Endothelial cell of umbilical vein (primary cell): ENCODE measurements at places on chromosomes 5 and 9. TPM values are rescaled to one million over a fixed set of nuclear protein-coding genes. Genes with fewer than 3 reads are reported as not detected.

DNA sequence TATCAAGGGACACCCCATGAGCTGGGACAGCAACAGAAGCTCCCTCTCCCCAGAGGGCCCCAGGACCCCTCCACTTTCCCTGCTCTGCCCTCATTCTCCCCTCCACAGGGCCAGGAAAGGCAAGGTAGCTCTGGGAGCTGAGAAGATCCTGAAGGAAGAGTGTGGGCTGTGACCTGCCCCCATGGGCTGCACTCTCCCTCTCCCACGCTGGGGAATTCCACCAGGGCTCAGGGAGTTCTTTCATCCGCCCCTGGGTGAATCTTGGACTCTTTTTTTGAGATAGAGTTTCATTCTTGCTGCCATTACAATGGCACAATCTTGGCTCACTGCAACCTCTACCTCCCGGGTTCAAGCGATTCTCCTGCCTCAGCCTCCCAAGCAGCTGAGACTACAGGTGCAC is 73.8 kb downstream of the C9orf50 start:
- DNase-seq, result no peak
- no peak overlapping the region for H3K27ac ChIP-seq
- H3K4me3 ChIP-seq, result no peak overlapping the region

DNA sequence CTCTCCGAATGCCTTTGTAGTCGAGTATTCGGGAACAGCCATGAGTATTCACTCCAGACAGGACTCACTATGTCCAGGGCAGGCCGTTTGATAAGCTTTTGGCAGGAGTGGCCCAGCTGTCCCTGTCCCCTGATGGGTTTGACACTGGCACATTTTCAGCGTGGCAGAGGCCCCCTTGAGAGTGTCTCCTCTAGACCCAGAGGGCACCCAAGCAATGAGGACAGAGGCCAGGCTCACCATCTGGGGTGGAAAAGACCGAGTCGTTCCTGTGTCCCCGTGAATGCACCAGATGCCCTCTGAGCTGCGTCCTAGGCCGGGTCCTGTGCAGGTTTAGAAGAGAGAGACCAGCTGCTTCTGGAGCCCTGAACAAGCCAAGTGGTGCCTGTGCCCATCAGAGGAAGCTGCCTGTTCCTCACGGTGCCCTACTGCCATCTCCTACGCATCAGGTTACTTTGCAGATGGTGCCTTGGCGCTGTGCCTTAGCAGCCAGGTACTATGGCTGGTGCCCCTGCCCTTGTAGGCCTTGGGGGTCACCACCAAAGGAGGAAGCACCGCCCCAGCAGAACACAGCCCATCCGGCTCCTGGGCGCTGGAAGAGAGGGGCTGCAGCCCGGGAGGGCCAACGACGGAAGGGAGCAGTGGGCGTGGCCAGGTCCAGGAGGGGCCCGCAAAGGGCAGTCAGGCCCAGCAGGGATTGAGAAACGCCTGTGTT is 42.4 kb downstream of the LRSAM1 start:
- peaks cover 4% of the 10 kb centered on the region for H3K4me1 ChIP-seq
- peaks cover 4% of the 10 kb centered on the region for H3K36me3 ChIP-seq
- no peaks in the 10 kb centered on the region for H3K27me3 ChIP-seq
- DNase-seq, result no peak
- H3K4me3 ChIP-seq, result no peak overlapping the region
- H3K27ac ChIP-seq, result no peak overlapping the region

GRCh38 chr5:135112008-135112725 is 78.1 kb upstream of the PITX1 start:
- H3K36me3 ChIP-seq, result no peaks in the 10 kb centered on the region
- no peaks in the 10 kb centered on the region for H3K27me3 ChIP-seq
- no peak overlapping the region for H3K27ac ChIP-seq
- no peak overlapping the region for H3K4me3 ChIP-seq

DNA sequence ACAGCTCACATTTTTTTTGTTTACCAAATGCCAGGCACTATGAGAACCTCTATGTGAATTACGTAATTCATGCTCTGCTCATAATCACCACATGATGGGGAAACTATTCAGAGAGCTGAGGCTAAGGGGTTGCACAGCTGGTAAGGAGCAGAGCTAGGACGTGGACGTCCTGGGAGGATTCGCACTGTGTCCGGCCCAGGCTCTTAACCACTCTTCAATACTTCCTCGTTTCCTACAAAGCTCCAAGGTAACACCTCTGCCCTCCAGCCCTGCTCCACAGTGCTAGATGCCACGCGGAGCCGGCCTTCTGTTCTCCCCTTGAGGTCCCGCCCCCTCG is 8.7 kb downstream of the PHF19 start:
- peaks cover 13% of the 10 kb centered on the region for H3K4me1 ChIP-seq
- no peak for DNase-seq
- H3K36me3 ChIP-seq, result peaks cover 24% of the 10 kb centered on the region
- no peak overlapping the region for H3K27ac ChIP-seq
- peak overlapping the region; percentile 44 for H3K4me3 ChIP-seq

- H3K27me3 ChIP-seq, result no peaks in the 10 kb centered on the region
- peak; percentile 50 for DNase-seq
- no peak overlapping the region for H3K27ac ChIP-seq
- no peaks in the 10 kb centered on the region for H3K36me3 ChIP-seq
- peaks cover 26% of the 10 kb centered on the region for H3K4me1 ChIP-seq
Measured at GRCh38 chr9:128091144-128091543, 23.1 kb downstream of the SLC25A25 start.

- H3K4me1 ChIP-seq, result no peaks in the 10 kb centered on the region
- no peaks in the 10 kb centered on the region for H3K36me3 ChIP-seq
- no peak overlapping the region for H3K4me3 ChIP-seq
- no peaks in the 10 kb centered on the region for H3K27me3 ChIP-seq
- no peak for DNase-seq
- no peak overlapping the region for H3K27ac ChIP-seq
Measured at GRCh38 chr9:8694983-8695588, 895.5 kb upstream of the DMAC1 start.

DNA sequence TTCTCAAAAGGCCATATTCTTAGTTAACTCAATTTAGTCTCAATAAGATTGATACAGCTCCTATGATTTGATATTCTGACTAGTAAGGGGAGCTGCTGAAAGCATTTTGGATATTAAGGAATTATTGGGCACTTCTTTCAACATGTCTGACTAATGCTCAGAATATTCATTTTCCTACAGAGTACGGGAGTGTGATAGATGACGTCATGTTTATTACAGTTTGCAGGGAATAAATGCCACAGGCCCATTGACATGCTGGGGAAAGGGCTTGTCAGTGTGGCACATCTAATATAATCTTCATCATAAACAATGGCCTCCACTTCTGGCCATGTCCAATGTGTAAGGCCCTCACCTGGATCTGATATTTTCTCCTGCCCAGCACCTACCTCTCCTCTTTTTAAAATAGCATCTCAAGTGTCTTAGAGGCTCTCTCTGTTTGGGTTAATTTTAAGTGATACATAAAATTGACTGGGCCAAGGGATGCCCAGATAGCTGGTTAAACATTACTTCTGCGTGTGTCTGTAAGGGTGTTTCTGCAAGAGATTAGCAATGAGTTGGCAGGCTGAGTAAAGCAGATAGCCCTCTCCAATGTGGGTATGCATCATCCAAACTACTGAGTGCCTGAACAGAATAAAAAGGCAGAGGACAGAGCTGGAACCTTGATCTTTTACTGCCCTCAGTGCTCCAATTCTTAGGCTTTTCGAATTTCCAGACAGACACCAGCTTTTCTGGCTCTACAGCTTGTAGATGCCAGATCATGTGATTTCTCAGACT is 99.3 kb downstream of the SLC24A2 start:
- DNase-seq, result no peak
- H3K4me3 ChIP-seq, result no peak overlapping the region
- H3K36me3 ChIP-seq, result no peaks in the 10 kb centered on the region
- H3K27me3 ChIP-seq, result no peaks in the 10 kb centered on the region

DNA sequence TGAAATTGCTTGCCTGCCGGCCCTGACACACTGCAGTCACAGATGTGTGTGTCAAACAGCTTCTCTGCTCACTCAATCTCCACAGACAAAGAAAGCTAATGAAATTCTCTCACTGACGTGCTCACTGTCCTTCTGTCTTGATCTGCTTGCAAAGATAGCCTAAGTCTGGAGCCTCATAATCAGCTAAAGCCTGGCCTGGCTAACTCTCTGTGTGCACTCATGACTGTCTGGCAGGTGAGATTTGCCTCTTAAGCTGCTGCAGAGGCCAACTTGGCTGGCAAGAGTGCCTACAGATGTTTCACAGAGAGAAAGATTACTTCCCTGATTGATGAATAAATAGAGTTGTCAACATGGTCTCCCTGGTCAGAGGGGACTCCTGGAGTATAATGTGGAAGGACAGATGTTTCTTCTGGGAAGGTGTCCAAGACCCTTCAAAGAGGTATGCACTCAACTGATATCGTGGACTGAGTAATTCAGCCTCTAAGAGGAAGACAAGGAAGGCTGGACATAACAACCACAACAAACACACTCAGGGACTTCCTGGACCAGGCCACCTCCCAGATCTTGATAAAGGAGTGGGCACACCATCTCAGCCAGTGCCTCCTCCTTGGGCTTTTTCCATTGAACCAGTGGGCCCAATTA is 362.0 kb downstream of the SPOCK1 start:
- DNase-seq, result peak; percentile 42
- H3K36me3 ChIP-seq, result no peaks in the 10 kb centered on the region
- peaks cover 3% of the 10 kb centered on the region for H3K4me1 ChIP-seq
- H3K4me3 ChIP-seq, result no peak overlapping the region

GRCh38 chr9:91571036-91571435 is 147.4 kb upstream of the NFIL3 start:
- H3K27me3 ChIP-seq, result no peaks in the 10 kb centered on the region
- H3K4me3 ChIP-seq, result no peak overlapping the region
- no peak overlapping the region for H3K27ac ChIP-seq
- H3K36me3 ChIP-seq, result no peaks in the 10 kb centered on the region
- DNase-seq, result no peak

DNA sequence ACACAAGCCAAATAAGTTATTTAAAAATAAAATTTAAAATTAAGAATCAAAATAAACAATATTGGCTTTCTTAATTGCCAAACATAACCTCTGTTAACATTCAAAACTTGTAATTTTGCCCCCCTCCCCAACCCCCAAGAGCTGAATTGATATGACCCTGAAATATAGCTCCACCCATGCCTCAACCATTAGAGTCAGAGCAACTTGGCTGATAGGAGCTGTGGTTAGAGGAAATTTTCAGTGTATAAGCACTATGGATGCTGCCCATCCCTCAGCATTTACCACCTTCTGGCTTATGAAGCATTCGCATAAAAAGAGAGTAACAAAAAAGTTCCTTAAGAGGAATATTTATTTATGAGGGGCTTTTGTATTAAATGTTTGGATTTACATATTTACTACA is 6.1 kb downstream of the POC5 start:
- no peaks in the 10 kb centered on the region for H3K27me3 ChIP-seq
- no peak overlapping the region for H3K4me3 ChIP-seq
- H3K27ac ChIP-seq, result no peak overlapping the region
- DNase-seq, result no peak
- H3K4me1 ChIP-seq, result peaks cover 4% of the 10 kb centered on the region
- no peaks in the 10 kb centered on the region for H3K36me3 ChIP-seq

GRCh38 chr5:144463481-144464223 is 293.0 kb downstream of the KCTD16 start:
- no peak overlapping the region for H3K4me3 ChIP-seq
- no peak overlapping the region for H3K27ac ChIP-seq
- no peaks in the 10 kb centered on the region for H3K27me3 ChIP-seq
- DNase-seq, result no peak
- H3K4me1 ChIP-seq, result no peaks in the 10 kb centered on the region

DNA sequence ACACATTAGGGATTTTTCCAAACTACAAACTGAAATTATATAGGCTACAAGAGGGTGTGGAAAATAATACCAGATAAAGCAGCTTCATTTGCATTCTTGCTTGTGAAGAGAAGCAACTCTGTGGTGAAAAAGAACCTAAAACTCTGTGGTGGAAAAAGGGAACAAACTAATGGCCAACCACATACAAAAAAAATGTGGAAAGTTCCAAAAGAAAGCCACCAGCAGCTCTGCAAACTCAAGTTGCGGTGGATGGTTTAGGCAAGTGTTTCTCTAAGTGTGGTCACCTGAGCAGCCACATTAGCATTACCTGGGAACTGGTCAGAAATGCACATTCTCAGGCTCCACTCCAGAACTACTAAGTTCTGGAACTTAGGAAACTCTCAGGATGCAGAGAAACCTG is 586.4 kb downstream of the ACTL7B start:
- H3K27me3 ChIP-seq, result no peaks in the 10 kb centered on the region
- no peak for DNase-seq
- H3K27ac ChIP-seq, result no peak overlapping the region
- H3K4me1 ChIP-seq, result no peaks in the 10 kb centered on the region
- no peaks in the 10 kb centered on the region for H3K36me3 ChIP-seq

DNA sequence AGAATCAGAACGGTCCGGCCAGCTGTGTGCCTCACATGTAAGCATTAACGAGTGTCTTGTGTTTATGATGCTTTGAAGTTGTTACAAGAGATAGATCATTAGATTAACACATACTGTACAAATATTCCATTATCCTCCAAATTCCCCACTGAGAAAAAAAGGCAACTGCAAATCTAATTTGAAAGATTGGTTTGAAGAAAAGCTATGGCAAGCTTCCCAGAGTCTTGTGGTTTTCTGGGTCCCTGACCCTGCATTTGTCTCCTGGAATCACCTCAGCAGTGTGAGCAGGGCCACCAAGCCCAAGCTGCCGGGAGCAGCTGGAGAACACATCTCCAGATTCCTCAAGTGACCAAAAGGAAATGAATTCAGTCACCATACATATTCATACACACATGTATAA is 36.9 kb upstream of the ADAMTS16 start:
- H3K4me1 ChIP-seq, result no peaks in the 10 kb centered on the region
- H3K36me3 ChIP-seq, result no peaks in the 10 kb centered on the region
- no peaks in the 10 kb centered on the region for H3K27me3 ChIP-seq
- H3K27ac ChIP-seq, result no peak overlapping the region

- no peak for DNase-seq
- H3K27me3 ChIP-seq, result no peaks in the 10 kb centered on the region
- H3K27ac ChIP-seq, result no peak overlapping the region
- H3K4me3 ChIP-seq, result no peak overlapping the region
- peaks cover 23% of the 10 kb centered on the region for H3K4me1 ChIP-seq
Measured at GRCh38 chr9:133787754-133788025, 49.5 kb upstream of the SARDH start.

- no peaks in the 10 kb centered on the region for H3K27me3 ChIP-seq
- H3K27ac ChIP-seq, result no peak overlapping the region
- H3K4me1 ChIP-seq, result no peaks in the 10 kb centered on the region
- no peaks in the 10 kb centered on the region for H3K36me3 ChIP-seq
- no peak for DNase-seq
- H3K4me3 ChIP-seq, result no peak overlapping the region
Measured at GRCh38 chr9:116007824-116008223, 145.8 kb upstream of the PAPPA start.

DNA sequence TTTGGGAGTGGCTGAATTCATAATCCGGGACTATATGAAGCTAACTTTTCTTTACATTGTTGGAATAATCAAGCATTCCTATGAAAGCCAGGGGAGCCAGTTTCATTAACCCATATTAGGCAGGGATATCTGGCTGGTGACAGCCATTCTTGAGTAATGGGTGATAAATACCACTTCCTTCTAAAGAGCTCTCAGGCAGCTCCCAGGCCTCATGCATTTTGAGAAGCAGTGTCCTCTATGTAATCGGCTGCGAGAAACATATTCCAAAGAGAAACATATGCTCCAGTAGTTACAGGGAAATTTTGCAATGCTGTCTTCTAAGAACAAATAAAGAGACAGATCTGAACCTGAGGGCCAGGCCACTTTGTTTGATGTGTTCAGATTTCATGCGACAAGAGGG is 83.1 kb downstream of the MSX2 start:
- H3K4me1 ChIP-seq, result no peaks in the 10 kb centered on the region
- DNase-seq, result no peak
- H3K27me3 ChIP-seq, result no peaks in the 10 kb centered on the region
- H3K27ac ChIP-seq, result no peak overlapping the region
- H3K36me3 ChIP-seq, result no peaks in the 10 kb centered on the region

Gene CCDC192
- not detected in 2 replicates for total RNA-seq

Gene SAXO1
- total RNA-seq, result not detected in 2 replicates

Gene RAB3C
- 0.04 TPM in 1 of 2 replicates, not detected in the other for total RNA-seq

Gene SNCAIP
- 35.9 and 42.0 TPM in 2 replicates for total RNA-seq

Gene ZCCHC10
- 25.9 and 30.5 TPM in 2 replicates for total RNA-seq

Gene UGT3A1
- total RNA-seq, result not detected in 2 replicates

Gene PCAT7
- not detected in 2 replicates for total RNA-seq
